Kasumi-1 (cell line): ENCODE measurements at places on chromosomes 1 and 21.

DNA sequence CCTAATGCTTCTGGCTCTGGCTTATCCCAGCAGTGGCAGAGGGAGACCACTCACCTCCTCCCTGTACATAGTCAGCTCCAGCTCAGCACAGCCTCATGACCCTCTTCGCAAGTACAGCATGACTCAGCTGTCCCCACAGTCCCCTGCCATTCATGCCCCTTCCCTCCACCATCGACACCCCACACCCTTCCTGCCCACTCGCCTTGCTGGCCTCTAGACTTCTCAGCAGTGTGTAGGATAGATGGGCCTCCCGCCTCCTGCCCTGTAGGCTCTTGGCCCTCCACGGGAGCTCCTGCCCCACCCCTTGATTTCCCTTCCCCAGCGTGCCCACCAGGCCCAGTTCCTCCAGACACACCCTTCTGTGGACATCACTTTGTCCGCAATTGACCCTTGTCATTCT lies 9.8 kb downstream of the NPR1 start:
- DNase-seq, result no peak

DNA sequence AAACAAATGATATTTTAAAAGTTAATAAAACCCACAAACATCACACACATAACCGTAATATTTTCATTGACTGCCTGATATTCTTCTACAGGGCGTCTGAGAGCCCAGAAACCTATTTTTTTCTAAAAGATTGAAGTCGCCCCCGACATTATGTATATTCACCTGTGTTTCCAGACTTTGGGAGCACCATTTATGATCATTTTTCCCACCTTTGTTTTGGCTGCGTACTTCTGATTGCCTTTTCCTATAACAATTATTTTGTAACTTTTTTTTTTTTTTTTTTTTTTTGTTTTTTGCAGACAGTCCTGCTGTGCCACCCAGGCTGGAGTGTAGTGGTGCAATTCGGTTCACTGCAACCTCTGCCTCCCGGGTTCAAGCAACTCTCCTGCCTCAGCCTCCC lies 839 bp upstream of the ACBD3 start:
- no peak for DNase-seq

DNA sequence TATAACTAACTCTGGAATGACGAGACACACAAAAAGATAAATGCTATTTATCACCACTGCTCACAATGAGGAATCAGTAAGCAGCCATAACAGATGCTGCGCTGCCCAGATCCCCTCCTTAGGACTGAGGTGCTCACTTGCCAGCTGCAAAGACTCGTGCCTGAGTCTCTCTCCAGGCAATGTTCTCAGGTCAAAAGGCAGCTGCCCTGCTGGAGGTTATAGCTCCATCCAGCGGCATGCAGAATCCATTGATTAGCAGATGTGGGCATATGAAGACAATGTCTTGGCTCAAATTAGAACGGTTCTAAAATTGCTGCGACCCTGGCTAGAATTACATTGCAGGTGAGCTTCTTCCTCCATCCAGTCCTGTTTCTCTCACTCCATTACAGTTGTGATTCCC lies 328.2 kb upstream of the CHRM3 start:
- no peak for DNase-seq

GRCh38 chr1:3296326-3296725 lies 158.1 kb upstream of the ARHGEF16 start:
- no peak for DNase-seq

GRCh38 chr1:3332662-3333061 lies 121.8 kb upstream of the ARHGEF16 start:
- DNase-seq, result no peak

DNA sequence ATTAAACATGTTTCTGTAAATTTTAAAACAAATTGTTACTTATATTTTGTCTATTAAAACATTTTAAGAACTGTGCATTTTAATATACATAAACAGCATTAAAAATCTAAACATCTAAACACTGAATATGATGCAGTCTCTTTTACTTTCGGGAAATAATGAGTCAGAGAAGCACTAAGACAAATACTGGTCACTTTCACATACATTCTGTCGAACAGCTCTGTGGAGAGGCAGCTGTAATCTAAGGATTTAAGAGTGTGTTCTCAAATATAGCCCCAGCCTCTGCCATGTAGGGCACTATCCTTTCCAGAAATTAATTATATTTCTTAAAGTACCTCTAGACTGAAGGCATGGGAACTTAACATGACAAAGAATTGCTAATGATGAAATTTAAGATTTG lies 89.6 kb upstream of the PTGFR start:
- DNase-seq, result no peak

- DNase-seq, result no peak
Observed at GRCh38 chr1:156504438-156504813, 3.9 kb upstream of the MEF2D start.

- no peak for DNase-seq
Observed at GRCh38 chr1:79807816-79808215, 801.3 kb upstream of the ADGRL4 start.
